Nucleus accumbens (tissue), 56 donors: ENCODE measurements at places on chromosomes 12 and 14.
A peak's percentile ranks its signal among the peaks of the same experiment; 100 is the strongest.

GRCh38 chr12:107884769-107885694 lies 110.5 kb downstream of the ASCL4 start:
- peak; percentile 6 for DNase-seq

DNA sequence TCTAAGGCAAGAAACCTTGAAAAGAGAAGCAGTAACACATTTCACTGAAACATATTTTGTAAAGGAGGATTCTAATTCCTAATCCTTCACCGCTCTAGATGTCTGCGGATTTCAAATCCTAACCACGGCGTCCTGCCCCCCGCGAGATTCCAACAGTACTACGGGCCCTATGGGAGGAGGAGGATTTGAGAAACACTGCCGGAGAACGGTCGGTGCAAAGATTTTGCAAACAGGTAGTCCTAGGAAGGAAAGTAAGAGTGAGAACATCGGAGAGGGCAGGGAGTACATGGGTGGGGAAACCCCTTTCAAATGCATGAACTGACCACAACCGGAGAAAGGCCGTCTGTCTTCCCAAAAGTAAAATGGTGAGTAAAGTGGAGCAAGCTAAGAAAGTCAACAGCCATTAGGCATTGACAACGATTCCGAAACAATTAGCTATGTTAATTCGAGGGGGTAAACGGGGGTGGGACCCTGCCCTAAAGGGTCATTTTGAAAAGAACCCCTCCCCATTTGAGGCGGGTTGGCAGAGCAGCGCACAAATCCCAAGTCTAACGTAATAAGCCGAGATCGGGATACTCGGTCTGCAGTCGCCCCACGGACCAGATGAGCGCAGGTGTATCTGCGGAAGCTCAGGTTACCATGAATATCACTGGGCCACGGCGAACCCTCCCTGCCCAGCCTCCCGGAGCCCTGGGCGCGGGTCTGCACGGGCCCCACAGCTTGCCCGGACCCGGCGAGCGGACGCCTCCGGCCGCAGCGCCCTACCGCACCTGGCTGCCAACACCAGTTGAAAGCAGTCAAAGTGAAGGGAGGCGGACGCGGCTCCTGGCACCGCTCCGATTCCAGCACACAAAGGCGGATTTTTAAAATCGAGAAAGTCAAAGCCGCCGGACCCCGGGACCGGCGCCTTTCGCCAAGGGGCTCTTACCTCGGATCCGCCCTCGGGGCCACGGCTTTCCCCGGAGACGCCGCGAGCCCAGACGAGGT lies 662 bp downstream of the EPS8 start:
- no peak for DNase-seq

GRCh38 chr12:64912516-64913255 lies 88.2 kb downstream of the TBC1D30 start:
- no peak for DNase-seq

DNA sequence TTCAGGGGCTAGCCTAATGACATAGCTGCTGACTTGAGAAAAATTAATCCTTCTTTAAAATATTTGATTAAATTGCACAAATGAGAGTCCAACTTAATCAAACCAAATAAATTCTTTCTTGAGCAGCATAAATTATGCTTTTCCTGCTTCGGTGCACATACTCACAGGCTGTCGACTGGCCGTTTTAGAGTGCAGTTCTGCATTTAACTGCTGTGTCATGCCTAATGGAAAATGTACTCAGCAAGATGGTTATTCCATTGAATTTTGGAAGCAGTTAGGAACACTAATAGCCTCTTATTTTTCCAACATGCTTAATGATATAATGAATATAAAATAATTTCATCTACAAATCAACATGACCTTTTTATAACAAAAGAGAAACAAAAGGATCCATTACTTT lies 266.1 kb upstream of the LRIG3 start:
- no peak for DNase-seq

GRCh38 chr14:50675597-50675996 lies 7.5 kb upstream of the SAV1 start:
- DNase-seq, result no peak
